Brain microvascular endothelial cell (primary cell): ENCODE measurements at places on chromosomes 13 and 19.

GRCh38 chr13:112871742-112872141, 97.3 kb upstream of the MCF2L start:
- DNase-seq: no peak

DNA sequence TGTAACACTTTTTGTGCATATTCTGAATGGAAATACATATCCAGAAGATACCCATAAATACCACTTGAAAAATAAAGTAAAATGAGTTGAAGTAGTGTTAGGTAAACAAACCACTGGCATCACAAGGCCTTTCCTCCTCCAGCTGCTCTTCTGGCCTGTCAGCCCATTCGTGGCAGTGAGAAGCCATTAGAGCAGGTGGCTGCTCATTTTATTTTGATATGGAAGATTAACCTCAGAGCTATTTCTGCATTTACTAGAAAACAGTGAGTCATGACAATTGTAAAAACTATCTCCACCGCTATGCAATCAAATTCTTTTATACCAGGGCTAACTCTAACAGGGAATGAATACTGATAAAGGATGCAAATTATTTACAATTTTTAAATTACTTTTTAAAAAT, 2898.1 kb downstream of the PCDH9 start:
- DNase-seq: no peak

DNA sequence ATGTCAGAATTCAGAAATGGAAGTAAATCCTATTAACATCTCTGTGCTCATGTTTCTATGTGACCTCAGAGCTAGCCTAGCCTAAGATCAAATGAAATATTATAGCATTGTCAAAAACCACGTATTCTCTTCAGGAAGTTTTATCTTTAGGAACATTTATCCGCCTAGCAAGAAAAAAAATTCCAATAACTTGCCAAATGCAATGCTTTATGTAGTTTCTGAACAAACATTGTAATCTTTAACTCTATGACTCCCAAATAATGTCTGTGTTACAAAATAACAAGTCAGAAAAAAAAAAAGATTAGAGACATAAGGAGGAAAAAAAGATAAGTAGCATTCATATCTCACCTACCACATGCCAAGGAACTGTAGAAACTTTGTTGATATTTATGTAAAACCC, 18.4 kb upstream of the IPO5 start:
- DNase-seq: no peak

DNA sequence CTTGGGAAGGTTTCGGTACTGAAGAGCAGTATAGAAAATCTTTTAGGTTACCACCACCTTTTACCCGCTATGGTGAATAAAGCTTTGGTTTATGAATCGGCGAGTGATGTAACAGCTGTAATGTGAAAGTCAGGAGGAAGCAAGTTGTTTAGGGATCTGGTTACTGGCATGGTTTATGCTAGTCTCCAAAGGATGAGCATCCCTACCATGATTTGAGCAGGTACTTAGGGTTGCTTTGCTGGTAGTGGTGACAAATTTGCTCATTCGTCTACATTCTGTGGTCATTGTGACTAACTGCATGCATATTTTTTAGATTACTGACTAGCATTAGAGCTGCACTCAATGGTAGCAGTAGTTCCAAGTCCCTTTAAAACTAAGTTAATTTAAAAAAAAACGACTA, 104.1 kb downstream of the FRY start:
- peak; percentile 47 for DNase-seq

DNA sequence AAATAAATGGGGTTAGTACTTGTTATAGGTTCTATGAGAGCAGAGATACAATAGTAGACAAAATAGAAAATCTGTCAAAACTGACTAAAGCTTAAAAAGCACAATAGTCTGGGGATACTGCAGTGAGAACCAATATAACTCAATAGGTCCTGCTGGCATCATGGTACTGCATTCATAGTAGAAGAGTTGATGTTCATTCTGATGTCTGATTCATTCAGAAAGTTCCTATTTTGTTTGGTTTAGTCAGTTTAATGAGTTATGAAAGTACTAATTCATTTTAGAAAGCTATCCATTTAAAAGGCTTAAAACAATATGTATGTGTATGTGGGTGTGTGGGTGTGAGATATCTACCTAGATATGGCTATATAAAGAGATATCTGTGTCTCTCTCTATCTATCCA, 152.8 kb downstream of the LHFPL6 start:
- no peak for DNase-seq

- DNase-seq: no peak
Observed at GRCh38 chr19:18610245-18610555, 2.5 kb upstream of the TMEM59L start.

DNA sequence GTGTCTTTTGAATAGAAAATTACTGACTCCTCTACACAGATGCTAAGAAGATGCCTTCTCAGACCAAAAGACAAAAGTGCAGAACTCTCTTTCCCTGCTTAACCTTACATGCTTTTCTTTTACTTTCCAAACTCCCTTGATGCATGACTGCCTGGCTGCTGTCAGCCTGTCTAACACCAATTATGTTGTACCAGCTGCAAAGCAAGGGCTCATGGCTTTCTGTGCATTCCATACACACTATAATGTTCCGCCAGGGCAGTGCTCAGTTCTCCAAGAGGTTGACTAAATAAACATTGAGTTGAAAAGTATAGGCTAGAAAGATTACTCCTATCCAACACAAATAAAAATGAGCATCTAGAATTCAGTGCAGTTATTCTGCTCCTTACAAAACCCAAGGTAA, 330.4 kb upstream of the NBEA start:
- peak; percentile 4 for DNase-seq

- no peak for DNase-seq
Observed at GRCh38 chr13:21965095-21965494, 294.2 kb downstream of the FGF9 start.

GRCh38 chr19:35044317-35045117, 3.0 kb downstream of the HPN start:
- DNase-seq: no peak

DNA sequence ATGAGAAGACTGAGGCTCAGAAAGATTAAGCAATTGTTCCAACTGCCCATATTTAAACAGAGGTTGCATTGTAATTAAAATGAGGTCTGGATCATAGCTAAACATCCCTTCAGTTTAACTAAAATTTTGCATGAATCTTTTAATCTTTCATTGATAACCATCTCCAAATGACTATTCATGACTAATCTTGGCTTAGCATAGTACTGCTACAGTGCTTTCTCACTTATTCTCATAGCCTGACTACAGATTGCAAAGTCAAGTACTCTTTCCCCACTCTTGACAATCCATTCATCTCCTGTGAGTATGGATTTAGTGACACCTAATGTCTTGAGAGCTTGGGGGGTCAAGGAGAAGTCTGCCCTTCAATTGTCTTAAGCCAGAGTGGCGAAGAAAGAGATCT, 258.4 kb downstream of the RFC3 start:
- no peak for DNase-seq

- no peak for DNase-seq
Observed at GRCh38 chr19:6733338-6734095, 3.9 kb downstream of the GPR108 start.

DNA sequence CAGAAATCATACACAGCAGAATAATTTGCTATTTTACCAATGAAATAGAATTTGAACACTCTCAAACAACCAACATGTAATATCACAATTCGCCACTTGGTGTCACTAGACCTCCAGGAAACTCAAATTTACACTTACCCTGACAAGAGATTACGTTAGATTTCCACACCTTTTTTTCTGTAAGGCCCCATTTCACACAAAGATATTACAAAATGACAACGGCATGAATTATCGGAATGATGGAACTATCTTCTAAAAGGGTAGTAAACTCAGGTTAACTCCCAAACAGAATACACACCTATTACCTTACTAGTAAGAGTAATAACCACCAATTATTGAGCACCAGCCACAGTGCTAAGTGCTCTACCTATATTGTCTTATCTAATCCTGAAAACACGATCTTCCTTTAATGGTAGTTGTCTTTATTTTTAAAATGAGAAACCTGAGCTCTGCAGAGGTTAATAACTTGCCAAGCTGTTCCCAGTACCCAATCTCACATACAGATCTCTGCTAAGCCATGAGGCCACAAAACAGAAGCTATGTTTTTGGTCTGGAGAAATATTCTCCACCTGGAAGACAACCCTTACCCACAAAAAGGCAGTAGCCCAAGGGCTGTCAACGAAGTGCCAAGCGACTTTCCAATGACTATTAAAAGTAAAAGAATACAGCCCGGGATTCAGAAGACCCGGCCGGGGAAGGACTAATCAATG, 152.4 kb downstream of the DCLK1 start:
- DNase-seq: peak; percentile 81

GRCh38 chr13:60931858-60932546, 483.6 kb downstream of the PCDH20 start:
- no peak for DNase-seq

DNA sequence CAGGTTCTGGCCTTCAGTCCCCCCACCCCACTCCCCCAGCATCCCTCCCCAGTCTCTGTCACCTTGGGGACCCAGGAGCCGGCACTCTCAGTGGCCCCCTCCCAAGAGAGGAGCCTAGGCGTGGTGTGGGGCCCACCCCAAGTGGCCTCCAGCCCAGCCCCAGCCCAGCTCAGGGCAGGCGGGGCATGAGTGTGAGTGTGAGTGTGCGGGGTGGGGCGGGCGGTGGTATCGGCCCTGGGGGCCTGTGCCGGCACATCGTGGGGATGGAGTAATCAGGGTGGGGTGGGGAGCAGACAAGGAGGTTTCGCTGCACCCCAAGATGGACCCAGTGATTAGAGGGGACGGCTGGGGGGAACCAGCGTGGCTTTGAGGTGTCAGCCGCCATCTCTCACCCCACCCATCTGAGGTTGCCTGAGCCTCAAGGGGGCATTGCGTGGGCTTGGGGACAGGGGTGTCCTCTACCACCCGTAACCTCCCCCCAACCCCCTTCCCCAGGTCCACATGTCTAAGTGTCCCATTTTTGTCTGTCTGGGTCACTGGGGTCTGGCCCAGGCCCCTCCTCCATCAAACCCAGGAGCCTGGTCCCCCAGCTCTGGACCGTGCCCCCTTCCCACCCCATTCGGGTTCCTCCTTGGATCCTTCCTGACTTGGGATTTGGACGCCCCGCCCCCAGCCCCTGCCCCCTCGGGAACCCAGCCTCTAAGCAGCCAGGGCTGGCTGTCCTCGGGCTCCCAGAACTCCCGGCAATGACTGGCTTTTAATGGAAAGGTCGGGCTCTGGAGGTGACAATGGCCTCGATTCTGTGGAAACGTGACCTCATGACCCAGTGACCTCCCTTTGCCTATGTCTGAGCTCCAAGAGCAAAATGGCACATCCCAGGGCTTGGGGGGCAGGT, 6.9 kb upstream of the SULT2B1 start:
- DNase-seq: no peak

GRCh38 chr13:106530171-106530851, 5.2 kb downstream of the EFNB2 start:
- DNase-seq: no peak

DNA sequence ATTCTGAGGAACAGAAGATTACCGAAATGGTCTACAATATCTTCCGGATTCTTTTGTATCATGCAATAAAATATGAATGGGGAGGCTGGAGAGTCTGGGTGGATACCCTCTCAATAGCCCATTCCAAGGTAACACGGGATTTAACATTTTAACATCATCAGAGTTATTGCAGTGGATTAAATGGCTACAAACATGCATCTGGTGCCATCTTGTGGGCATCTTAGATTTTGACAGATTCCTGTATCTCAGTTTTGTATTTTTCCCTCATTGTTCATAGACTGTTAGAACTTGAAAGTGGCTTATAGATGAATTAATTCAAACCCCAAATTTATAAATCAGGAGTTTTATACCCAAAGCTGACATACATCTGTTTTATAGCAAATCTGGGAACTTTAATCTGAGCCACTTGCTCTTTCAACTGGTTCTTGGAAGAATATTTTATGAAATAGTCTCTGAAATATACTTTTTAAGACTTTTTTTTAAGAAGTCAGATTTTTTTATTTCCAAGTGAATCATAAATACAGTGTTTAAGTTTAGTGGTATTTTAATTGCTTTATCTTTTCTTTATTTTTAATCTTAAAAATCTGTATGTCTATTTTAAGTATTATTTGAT, 215.2 kb downstream of the NBEA start:
- peak; percentile 52 for DNase-seq

DNA sequence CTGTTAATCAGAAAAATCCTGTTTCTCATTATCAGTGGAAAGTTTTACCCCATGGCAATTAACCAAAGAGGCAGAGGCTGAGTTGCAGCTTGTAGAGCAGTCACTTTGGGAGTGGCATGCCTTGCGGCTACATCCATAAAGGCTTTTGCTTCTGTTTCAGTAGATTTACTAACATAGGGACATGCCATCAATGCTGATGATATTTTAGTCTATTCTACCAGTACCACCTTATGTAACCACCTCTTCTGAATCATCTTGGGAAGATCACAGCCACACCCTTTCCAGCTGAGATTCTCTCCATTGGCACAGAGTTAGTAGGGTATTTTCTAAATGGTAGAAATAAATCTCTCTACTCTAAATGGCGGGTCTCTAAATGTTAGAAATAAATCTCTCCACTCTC, 37.5 kb downstream of the POSTN start:
- DNase-seq: no peak

- no peak for DNase-seq
Observed at GRCh38 chr13:40897053-40897452, 107.6 kb downstream of the SLC25A15 start.

GRCh38 chr13:76720821-76721220, 165.4 kb downstream of the KCTD12 start:
- no peak for DNase-seq

GRCh38 chr19:46484656-46485055, 11.0 kb downstream of the PNMA8B start:
- DNase-seq: no peak

DNA sequence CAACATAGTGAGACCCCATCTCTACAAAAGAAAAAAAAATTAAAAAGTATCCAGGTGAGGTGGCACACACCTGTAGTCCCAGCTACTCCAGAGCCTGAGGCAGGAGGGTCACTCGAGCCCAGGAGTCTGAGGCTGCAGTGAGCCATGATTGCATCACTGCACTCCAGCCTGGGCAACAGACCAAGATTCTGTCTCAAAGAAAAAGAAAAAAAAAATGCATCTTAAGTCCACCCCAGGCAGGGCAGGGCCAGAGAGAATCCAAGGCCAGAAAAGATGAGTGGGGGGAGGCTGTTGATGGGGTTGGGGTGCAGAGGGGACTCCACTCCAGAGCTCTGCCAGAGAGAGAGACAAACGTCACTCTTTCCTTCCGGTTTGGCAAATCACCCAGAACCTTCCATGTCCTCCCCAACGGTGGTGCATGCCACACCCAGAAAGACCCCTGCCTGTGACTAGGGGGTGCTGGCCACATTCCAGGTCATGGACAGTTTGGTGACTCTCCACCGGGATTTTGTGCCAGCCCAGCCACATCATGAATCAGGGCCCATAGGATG, 431 bp downstream of the FUT3 start:
- DNase-seq: peak; percentile 53

- DNase-seq: no peak
Observed at GRCh38 chr13:29845440-29846056, 4.9 kb downstream of the UBL3 start.
